ENCODE measurements at places on chromosomes 5 and 9.

- no peak for DNase-seq
These were observed 60.1 kb downstream of the NTNG2 start for GRCh38 chr9:132221941-132222340.

DNA sequence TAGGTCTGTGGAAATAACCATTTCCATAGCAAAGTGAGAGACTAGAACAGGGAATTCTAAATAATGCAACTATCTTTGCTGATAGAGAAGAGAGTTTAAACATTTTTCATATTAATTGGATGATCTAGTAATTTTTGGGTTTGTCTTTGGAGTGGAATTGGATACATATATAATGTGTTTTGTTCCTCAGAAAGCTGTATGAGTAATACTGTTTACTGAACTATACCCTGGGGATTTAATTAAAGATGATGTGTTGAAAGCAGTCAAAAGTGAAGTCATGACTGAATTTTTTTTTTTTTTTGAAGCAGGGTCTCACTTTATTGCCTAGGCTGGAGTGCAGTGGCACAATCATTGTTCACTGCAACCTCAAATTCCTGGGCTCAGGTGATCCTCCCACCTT, 17.9 kb downstream of the FER start:
- no peak for DNase-seq

DNA sequence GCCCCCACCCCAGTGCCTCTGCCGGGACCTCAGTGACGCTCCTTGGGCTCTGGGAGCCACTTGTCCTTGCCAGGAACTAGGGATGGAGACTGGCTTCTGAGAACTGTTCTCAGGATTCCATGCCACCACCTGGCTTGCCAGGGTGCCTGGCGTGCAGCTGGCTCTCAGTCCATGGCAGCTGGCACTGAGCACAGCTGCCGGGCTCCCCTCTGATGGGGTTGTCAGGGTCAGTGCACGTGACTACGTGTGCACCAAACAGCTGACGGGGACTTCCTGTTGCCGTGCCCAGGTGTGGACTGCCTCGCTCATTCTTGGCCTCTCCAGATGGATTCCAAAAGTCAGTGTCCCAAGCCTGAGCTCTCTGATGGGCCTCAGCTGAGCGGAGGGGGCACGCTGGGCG, 9.4 kb downstream of the KCNT1 start:
- no peak for DNase-seq

DNA sequence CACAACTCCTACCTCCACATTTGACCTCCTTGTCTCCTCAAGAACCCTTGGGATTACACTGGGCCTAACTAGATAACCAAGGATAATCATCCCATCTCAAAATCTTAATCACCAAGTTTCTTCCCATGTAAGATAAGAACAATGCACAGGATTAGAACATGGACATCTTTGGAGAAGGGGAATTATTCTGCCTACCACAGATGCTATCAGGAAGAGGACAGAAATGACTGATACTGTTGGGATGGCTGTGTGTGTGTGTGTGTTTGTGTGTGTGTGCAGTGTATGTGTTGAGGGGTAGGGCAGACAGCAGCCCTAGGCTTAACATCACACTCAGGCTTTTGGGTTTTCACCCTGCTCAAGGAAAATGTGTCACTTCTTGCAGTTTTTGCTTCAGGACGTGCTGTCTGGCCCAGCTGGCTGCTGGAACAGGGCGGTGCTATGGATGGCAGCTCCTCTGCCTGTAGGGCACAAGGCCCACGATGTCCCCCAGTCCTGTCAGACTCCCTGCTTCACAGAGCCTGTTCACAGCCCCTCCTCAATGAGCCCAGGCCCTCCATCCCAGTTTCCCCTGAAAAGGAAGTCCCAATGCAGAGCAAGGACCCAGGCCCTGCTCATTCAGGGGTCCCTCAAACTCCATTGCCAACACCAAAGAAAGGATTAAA, 7.7 kb downstream of the CA9 start:
- no peak for DNase-seq

- peak; percentile 73 for DNase-seq
These were observed 371 bp upstream of the PITX1 start for GRCh38 chr5:135034236-135034962.

DNA sequence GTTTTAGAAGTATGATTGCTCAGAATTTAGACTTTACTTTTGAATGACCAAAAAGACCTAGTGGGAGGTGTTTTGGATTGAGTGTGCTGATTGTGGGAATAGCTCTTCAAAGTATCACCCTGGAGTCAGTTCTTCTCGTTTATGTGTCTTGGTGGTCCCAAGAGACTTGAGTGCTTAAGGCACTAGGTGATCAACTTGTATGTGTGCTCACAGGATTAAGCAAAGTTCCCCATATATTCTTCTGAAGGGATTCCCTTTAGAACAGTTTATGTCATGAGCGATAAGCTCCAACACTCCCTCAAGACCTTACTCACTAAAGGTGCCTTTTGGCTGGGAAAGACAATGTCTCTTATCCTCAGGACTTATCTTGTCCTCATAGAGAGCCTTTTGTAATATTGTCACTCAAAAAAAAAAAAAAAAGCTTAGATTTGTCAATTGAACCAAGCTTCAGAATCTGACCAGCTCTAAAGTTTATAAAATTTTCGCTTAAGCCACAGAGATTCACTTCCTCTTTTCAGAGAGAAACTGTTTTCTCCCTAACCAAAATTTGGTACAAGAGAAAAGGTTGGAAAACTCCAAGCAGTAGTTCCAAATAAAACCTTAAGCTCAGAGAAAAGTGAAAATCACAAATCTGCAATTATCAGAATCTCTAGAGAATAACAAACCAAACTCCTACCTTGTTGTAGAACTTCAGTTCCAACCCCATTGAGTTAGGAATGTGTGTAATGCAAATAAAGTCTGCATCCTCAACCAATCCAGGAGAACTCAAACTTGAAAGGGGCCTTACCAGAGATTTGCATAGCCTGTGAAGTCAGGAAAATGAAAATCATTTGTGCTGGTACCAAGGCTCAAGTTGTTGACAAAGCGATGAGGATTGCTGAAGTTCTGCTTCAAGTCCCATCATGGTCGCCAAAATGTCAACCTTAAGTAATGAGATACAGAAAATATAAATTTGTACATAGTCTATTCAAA, 40.0 kb upstream of the PDZD2 start:
- DNase-seq = no peak

DNA sequence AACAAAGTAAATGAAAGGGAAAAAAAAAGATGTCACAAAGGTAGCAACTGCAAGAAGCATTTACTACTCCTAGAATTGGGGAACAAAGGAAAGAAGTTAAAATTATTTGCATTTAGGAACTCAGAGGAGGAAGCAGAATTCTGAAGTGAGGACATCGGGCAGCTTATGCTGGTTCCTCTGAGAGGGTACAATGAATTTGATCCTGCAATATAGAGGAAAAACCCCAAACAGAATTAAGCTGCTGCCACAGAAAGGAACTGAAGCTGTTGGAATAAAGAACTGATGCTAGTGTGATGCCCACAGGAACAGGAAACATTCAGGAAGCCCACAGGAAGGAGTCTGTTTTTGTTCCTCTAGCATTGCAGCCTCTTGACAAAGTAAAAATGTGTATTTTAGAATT, 22.3 kb upstream of the TBCA start:
- no peak for DNase-seq

Measured in iris pigment epithelial cell (primary cell).